ENCODE measurements at places on chromosomes 12 and 14. TPM values are rescaled to one million over a fixed set of nuclear protein-coding genes. Genes with fewer than 3 reads are reported as not detected.
A peak's percentile ranks its signal among the peaks of the same experiment; 100 is the strongest.

GRCh38 chr14:24688030-24688658 is 54.2 kb upstream of the GZMB start:
- no peaks in the 10 kb centered on the region for H3K36me3 ChIP-seq
- H3K27ac ChIP-seq, result no peak overlapping the region
- peaks cover 5% of the 10 kb centered on the region for H3K27me3 ChIP-seq
- DNase-seq, result no peak

- no peak within 1 kb of the TSS for H3K4me3 ChIP-seq
- peak within 1 kb of the TSS; percentile 97 for H3K27ac ChIP-seq
- H3K36me3 ChIP-seq, result peaks cover 4% of the 10 kb centered on the region
- DNase-seq, result peak; percentile 95
Observed at GRCh38 chr12:107093417-107094182, at the start of gene CRY1. Gene CRY1, minus strand, starts transcription at chr12:107093549. Its CDS starts 588 bp downstream, at chr12:107092961.

GRCh38 chr12:113726254-113726819 is 239.8 kb downstream of the RBM19 start:
- no peak overlapping the region for H3K27ac ChIP-seq
- no peak overlapping the region for H3K4me3 ChIP-seq
- H3K4me1 ChIP-seq, result no peaks in the 10 kb centered on the region
- DNase-seq, result no peak
- H3K36me3 ChIP-seq, result no peaks in the 10 kb centered on the region
- H3K27me3 ChIP-seq, result no peaks in the 10 kb centered on the region

DNA sequence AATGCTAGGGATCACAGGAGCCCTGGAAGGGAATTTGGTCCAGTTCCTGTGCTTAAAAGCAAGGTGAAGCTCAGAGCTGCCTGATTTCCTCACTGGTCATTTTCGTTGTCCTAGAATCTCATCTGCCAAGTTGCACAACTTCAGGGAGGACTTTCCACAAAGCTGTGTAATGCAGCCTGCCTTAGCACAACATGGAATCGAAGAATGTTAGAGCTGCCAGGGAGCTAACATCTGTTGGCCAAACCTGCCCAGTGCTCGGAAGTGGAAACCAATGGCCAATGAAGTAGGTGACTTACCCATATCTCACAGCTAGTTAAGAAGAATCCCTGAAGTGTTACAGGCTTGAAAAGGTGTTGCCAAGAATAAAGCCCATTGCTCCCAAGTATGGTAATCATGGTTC is 79.9 kb upstream of the SSTR1 start:
- no peak for DNase-seq
- H3K4me1 ChIP-seq, result peaks cover 37% of the 10 kb centered on the region
- no peaks in the 10 kb centered on the region for H3K36me3 ChIP-seq
- H3K27ac ChIP-seq, result no peak overlapping the region
- H3K27me3 ChIP-seq, result no peaks in the 10 kb centered on the region
- no peak overlapping the region for H3K4me3 ChIP-seq

- no peak for DNase-seq
- H3K27me3 ChIP-seq, result no peaks in the 10 kb centered on the region
- no peaks in the 10 kb centered on the region for H3K4me1 ChIP-seq
- no peak overlapping the region for H3K4me3 ChIP-seq
- peaks cover 4% of the 10 kb centered on the region for H3K36me3 ChIP-seq
Observed at GRCh38 chr14:24263848-24264247, 871 bp upstream of the TGM1 start.

GRCh38 chr12:127925971-127926370 is 341.0 kb upstream of the TMEM132C start:
- no peak for DNase-seq
- no peaks in the 10 kb centered on the region for H3K4me1 ChIP-seq
- no peaks in the 10 kb centered on the region for H3K36me3 ChIP-seq
- no peak overlapping the region for H3K4me3 ChIP-seq

GRCh38 chr12:80815351-80815750 is 98.6 kb downstream of the MYF5 start:
- H3K27ac ChIP-seq, result no peak overlapping the region
- no peak for DNase-seq
- H3K27me3 ChIP-seq, result no peaks in the 10 kb centered on the region
- no peak overlapping the region for H3K4me3 ChIP-seq

DNA sequence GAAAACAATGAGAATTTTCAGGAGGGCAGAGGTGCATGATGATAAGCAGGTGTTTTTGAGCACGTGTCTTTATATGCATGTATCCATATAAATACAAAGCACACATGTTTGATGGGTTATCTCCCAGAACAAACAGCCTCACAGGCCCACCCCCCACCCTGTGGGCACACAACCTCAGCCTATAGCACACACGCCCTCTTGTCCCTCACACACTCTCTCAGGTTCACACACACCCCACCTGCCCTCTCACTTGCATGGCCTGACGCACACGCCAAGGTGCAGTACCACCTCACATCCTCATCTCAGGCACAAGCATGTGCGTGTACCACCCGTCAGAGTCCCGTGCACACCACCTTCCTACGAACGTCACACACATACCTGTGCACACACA is 8.6 kb upstream of the KRT8 start:
- no peaks in the 10 kb centered on the region for H3K36me3 ChIP-seq
- H3K4me3 ChIP-seq, result no peak overlapping the region
- peaks cover 7% of the 10 kb centered on the region for H3K27me3 ChIP-seq
- DNase-seq, result no peak
- H3K27ac ChIP-seq, result no peak overlapping the region

DNA sequence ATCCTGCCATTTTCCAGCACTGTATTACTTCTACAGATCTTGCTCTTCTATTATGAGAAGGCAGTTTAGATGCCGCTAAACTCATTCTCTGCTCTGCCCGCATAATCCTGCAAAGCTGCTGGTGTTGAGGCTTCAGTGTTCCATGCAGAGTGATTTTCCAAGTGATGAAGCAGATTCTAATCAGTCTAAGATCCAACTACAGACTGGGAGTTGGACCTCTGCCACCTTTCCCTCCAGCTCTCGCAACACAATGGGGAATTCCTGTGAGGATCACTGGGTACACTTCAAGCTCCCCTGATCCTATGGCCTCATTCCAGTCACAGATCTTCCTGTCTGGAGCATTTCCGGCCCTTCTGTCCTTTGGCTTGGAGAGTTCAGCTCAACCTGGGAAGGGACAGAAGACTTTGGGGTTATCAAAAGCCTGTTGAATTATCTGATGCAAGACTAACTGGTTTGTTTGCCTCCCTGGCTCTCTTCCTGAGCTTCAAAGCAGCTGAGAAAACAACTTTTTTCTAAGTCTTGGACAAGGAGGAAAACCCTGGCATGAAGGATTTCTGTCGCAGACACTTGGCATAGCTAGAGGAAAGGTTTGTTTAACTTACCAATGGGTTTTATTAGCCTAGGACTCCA is 333.9 kb downstream of the ZFP36L1 start:
- H3K4me3 ChIP-seq, result no peak overlapping the region
- H3K4me1 ChIP-seq, result peaks cover 2% of the 10 kb centered on the region
- H3K36me3 ChIP-seq, result peaks cover 6% of the 10 kb centered on the region
- H3K27ac ChIP-seq, result no peak overlapping the region
- H3K27me3 ChIP-seq, result no peaks in the 10 kb centered on the region

The NKX2-1 gene
- total RNA-seq, result not detected
